Foreskin fibroblast (primary cell): ENCODE measurements at places on chromosomes 1 and 21.

GRCh38 chr1:196577386-196577785 is 30.9 kb downstream of the KCNT2 start:
- no peak for DNase-seq

DNA sequence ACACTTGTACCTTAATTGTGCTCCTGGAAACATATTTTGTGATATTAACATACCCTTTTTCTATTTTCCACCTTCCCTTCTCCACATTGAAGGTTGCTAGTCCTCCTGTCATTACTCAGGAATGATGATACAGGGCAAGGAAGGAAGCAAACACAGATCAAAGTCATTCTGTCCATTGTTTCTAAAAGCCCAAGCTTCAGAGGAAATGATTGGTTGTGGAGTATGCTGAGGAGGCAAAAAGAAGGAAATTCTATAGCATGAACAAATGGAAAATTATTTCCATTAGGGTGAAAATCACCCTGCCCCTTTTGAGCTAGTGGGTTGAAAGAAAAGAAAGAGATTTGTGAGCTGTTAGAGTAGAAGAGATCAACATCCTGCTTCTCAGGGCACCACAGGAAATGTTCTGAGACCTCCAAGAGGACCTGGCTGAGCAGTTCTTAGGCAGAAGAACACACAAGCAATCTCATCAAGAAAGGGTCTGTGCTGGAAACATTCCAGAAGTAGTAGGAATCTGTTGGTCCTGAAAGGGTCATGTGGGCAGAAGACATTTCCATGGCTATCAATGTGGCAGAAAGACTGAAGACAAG is 29.0 kb upstream of the PRRX1 start:
- DNase-seq = peak; percentile 64

DNA sequence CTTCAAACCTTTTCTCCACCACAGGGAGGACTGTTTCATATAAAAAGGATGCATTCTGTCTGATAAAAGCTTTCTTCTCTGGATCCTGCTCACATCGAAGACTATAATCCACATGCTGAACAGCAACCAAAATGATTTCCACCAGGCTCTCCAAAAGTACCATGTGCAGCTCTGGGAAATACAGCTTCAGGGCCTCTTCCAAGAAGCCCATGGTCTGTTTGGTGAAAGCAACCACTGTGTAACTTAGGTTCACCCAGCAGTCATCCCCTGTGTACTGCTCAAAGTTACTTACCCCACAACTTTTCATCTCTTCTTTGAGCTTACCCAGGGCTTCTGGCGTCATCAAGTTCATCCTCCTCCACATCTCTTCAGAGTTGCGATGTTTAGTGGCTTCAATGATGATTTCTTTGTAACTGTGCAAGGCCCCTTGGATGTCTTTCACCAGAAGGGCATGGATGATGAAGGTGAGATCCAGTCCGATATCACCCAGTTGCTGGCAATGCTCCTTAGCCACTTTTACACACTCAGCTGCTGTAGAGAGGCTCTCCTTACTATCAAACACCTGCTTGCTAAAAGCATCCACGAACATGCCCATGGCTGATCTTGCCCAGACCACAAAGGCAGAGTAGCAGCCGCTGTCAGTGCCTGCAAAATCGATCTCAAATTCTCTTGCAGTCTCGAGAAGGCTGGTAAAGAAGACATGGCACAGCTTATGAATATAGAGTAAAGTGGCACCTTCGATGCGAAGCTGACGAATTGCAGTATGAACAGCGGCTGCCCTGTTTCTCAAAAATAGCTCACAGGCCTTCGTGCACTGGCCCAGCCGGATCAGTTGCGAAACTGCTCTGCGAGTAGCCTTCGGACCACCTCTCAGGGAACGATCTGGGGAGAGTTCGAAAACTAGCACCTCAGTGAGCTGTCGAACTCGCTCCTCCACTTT is 1.7 kb downstream of the EXOC8 start:
- no peak for DNase-seq

DNA sequence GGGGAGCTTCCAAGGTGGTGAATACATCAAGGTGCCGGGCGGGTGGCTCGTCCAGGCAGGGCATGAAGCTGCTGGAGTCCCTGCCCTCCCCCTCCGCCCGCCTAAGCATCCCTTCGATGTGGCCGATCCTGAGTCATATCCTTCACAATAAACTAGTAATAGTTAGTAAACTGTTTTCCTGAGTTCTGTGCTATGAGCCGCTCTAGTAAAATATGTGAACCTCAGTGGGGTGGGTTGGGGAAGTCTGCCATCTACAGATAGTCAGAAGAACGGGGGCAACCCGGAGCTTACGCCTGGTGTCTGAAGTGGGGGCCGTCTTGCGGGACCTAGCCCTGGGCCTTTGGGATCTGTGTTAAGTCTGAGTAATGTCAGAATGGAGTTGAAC is 21.6 kb downstream of the C2CD2 start:
- peak; percentile 65 for DNase-seq

DNA sequence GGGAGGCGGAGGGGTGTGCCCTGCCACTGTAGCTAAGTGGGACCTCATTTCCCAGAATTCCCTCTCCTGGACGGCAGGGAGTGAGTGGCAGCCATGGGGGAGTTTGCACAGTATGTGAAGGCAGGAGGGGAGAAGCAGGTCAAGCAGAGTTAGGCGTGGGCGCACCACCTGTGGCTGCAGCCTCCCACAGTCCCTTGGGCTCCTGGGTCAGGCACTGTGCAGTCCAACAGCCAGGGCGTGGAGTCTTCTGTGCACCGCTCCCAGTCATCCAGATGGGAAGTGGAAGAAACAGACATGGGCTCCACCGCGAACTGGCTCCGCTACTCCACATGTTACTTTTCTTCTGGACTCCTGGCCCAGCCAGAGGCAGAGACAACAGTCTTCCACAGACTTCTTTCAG is 85.4 kb upstream of the TIAM1 start:
- no peak for DNase-seq

- DNase-seq = no peak
Measured at GRCh38 chr1:107871687-107872395, 93.1 kb downstream of the VAV3 start.

- DNase-seq = no peak
Measured at GRCh38 chr1:61284936-61285335, 202.6 kb downstream of the NFIA start.

GRCh38 chr1:2554621-2555387 is 1.4 kb upstream of the TNFRSF14 start:
- no peak for DNase-seq

DNA sequence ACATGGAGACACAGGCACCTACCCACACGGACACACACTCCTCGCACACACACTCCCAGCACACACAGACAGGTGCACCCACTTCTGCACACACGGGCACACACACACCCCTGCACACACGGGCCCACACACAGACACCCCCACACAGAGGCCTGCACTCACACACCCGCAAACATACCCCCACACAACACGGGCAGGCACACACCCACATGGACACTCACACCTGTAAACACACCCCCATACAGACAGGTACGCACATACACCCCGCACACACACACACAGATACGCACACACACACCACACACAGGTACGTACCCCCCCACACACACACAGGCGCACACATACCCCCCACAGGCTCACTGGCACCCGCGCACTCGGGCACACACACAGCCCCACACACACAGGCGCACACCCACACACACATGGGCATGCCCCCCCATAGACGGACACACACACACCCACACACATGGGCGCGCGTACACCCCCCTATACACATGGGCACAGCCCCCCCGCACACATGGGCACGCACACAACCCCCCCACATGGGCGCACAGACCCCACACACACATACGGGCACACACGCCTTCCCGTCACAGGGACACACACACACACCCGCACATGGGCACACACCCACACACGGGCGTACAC is 6.1 kb downstream of the ATAD3A start:
- no peak for DNase-seq

DNA sequence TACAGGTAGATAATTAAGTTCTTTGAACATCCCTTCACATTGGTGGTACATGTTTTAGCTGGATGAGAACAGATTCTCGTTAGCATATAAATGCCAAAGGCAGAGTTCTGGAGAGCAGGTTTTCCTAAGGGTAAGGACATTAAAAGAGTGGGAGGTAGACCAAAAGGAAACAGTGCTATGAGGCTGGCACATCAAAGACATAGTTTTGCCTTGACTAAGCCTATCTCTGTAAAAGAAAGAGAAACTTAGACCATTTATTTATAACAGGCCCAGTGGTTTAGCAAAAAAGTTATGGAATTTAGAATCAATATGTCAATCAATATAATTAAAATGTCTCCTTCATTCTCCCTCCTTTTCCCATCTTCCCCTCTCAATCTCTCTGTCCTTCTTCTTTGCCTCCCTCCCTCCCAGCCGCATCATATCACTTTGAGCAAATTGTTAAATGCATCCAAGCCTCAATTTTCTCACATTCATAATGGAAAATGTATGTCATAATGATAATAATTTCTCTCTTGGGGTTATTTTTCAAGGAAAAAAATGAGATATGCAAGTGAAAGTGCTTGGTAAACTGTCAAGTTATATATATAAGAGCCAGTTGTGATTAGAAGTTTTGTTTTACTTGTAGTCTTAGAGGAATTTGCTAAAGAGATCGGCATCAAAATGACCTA is 209.9 kb upstream of the SGIP1 start:
- DNase-seq = no peak

DNA sequence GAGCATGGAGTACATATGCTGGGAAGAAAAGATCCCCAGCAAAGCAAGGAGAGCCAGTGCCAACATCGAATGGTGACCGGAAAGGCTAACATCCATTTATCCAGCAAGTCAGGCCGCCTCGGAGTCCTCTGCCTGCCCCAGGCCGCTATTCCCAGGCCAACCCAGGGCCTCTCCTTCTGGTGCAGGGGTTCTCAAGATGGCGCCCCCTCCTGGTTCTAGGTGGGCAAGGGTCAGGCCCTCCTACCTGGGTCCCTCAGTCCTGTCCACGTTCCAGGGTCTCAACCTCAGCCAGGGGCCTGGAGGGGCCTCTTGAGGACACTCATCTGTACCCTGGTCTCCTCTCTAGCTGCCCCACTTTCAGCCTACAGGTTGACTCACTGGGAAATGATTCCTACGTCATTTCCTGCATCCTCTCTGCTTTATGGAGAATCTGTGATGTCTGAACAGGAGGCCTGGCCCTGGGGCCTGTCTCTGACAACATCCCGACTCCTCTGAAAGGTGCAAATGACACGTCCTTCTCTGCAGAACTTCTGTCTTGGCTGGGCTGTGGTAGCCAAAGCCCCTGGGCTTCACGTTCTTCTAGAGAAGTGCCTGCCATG is 145.3 kb downstream of the PSMG1 start:
- no peak for DNase-seq

DNA sequence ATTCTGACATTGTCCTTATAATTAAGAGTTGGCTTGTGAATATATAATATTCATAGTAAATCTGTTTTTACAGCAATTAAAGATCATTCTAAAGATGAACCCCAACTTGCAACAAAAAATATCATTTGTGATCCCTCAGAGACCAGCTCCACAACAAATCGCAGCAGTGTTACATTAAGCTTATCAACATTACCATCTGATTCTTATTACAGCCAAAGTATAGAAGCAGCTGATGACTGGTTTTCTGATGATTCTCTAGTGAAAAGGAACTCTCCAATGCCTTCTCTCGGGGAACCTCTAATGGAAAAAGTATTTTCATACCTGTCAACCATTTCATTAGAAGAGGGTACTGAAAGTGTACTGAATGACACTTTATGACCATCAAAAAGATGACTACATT is 45.4 kb downstream of the C1orf185 start:
- no peak for DNase-seq

DNA sequence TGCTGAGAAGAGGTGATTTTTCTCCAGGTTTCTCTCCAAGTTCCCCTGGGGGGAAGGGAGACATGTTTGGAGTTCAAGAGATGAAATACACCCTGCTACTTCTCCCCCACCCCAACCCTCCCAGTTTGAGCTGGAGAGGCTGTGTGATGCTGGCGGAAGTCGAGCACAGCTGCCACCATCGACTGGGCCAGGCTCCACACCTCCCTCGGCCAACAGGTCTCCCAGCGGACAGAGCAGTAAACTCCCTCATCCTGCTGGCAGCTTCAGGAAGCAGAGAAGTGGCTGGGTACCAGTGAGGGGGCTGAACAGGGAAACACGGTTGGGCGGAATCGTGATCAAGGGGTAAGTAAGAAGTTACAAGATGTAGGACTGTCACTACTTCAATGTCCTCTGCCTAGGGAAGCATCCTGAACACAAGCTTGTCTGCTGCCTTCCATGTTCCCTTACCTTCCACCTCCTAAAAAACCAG is 6.6 kb upstream of the NHLH1 start:
- DNase-seq = no peak

DNA sequence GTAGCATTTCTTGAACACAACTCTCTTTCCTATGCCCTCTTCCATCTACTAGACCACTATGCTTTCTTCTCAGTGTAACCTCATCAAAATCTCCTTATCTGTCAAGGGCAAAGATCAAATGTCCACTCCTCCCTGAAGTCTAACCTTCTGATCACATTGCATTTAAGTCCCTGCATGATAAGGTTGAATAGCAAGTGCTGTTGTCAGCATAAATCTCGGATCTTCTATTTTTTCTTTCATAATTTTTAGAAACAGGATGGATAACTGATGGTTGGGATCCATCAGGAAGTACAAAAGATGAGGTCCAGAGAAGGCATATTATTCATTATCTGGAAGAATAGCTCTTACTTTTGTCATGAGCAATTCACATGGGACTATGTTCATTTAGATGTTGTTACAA is 41.0 kb downstream of the KCNT2 start:
- DNase-seq = no peak

- DNase-seq = no peak
Measured at GRCh38 chr1:113391649-113392271, 1.4 kb downstream of the MAGI3 start.

DNA sequence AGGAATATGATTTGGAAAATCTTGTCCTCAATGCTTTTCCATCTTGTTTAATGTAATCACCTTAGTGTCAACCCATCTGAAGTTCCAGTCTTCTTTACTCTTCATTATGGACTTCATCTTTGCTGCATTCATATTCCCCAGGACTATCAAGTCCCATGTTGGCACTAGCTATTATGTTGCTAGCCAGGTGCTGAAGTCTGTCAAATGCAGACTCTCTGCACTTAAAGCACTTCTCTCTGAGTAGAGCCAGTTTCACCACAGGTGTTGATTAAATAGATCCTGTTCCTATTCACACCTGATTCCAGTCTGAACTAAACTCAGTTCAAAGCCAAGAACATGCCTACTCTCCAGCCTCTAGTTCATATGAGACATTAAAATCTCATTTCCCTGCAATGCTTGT is 75.0 kb upstream of the PKN2 start:
- no peak for DNase-seq

- DNase-seq = no peak
Measured at GRCh38 chr21:44550807-44551206, 498 bp downstream of the KRTAP10-2 start.

DNA sequence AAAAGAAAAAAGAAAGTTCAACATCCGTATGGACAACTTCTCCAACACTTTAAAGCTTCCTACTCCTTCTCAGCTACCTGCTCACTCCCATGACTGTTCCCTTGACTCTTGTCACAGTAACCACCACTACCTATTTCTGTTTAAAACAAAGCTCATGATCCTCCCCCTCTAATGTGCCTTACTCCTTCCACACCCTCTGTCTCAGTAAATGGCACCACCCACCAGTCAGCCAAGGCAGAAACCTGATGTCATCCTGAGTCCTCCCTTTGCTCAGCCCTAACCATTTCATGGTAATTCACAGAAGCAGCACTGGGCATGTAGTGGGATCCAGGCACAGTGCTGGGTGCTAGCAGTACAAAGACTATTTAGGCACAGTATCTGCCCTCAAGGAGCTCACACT is 63.0 kb upstream of the PPM1J start:
- no peak for DNase-seq
